Activated CD4-positive, alpha-beta T cell treated with anti-CD3 and anti-CD28 coated beads, Interleukin-2, amount 50 U/mL, for 1 hour (primary cell): ENCODE measurements at places on chromosomes 2 and 18.

DNA sequence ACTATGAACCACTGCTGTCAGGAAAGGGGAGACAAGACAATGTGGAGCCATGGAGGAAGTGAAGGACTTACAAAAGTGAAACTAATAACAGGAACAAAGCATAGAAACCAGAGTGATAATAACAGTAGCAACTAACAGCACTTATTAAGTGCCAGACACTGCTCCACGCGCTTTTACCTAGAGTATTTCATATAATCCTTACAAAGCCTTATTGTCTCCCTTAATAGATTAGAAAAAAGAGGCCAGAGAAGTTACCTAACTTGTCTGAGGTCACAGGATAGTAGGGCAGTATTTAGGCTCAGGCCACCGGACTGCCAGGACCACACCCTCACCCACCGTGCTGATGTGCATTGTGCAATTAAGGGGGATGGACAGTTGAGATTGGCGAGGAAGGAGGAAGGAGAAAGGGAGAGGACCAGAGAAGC, 98.6 kb upstream of the NFU1 start:
- no peak for DNase-seq

DNA sequence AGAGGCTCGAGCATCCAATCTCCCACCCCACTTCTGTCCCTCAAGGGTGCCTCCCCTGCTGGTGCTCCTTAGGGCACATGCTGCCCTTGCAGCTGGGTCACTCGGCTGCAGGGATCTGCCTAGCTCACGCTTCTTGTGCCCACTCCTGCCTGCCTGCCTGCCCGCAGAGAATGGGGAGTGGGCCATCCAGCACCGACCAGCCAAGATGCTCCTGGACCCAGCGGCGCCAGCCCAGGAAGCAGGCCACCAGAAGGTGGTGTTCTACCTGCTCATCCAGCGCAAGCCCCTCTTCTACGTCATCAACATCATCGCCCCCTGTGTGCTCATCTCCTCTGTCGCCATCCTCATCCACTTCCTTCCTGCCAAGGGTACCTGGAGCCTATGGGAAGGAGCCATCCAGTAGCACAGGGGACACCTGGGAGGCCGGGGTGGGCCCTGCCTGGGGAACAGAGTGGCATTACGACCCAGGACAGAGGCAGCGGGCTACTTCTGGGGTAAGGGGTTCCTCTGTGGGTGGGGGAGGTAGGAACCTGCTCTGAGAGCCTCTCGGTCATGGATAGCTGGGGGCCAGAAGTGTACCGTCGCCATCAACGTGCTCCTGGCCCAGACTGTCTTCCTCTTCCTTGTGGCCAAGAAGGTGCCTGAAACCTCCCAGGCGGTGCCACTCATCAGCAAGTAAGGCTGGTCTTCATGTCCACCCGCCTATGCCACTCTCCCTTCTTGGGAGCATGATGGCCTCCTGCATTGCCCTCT, 3.4 kb downstream of the CHRNG start:
- DNase-seq, result no peak

DNA sequence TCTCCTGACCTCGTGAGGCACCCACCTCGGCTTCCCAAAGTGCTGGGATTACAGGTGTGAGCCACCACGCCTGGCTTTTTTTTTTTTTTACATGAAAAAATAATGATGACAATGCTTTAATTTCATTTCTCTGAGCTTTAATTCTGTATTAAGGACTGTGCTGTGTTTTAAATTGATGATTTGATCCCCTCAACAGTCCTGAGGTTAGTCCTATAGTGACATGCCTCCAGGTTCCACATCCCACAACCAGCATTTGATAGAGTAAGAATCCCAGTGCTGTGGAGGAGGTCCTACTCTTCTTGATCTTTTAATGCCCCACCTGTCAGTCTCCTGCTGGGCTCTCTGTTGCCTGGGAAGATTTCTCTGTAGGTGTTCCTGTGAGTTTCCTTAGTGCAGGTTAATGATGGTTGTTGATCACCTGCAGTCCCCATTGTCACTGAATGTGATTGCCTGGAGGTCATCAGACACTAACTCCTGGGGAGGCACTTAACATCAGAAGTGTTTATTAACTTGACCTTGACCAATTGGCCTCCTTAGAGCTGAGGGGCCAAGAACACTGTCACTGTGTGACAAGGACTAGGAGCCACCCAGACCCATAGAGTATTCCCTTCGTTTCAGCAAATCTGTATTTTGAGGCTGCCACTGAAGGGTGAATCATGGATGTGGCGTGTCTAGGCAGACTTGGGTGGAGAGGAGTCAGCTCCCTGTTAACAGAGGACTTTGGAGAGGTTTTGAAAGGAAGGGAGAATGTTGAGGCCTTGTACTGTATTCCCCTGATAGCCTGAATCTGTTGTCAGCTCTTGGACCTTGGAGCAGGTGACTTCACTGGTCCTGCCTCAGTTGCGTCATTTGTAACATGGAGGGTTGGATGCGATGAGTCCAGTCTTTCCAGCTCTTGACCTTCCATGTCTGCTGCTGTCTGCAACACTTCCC, 11.5 kb downstream of the ASAP2 start:
- DNase-seq, result no peak

DNA sequence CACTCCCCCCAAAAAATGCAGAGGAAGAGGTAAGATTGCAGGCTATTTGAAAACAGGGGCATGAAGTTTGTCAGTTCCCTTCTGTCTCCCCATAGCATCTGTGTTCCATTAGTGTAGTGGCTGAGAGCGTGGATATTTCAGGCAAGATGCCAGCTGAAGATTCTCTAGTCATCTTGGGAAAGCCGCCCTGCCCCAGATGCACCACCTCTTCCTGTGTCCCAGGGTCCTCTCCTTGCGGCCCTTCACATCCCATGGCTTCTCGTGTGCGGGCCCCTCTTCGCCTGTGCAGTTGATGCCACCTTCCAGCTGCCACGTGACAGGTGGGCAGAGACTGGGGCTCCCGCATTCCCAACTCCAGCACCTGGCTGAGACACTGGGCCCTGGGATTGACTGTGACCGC, 16.1 kb downstream of the TMEM127 start:
- DNase-seq, result no peak

DNA sequence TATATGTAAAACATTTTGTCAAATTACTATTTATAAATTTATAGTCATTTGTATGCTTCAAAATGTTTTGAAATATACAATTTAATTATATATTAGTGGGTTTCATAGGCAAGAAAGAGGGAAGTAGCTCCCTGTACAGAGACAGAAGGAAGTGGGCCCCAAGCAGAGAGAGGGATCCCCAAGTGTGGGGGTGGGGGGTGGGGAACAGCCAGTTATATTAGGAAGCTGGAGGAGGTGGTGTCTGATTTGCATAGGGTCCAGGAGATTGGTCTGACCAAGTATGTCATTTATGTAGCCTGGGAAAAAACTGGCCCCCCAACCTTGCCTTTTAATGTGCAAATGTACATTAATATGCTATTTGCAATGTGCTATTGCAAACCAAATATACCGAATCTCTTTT, 76.5 kb upstream of the ZSWIM2 start:
- no peak for DNase-seq

DNA sequence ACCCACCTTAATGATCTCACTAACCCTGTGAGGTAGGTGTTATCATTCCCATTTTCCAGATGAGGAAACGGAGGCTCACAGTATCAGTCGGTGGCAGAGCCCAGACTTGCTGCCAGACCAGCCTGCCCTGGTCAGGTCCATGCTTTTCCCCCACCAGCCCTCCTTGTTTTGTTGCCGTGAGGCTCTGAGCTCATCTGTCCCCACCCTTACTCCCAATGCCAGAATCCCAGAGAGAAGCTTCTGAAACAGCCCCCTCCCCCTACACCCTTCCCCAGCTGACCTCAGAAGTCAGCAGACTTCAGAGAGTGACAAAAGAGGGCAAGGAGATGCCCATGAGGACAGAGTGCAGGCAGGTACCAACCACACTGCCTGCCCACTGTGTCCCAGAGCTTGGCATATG, 20.8 kb upstream of the TNS1 start:
- no peak for DNase-seq

GRCh38 chr2:33406622-33407021, 69.8 kb upstream of the RASGRP3 start:
- DNase-seq, result no peak
